GM12878 (cell line): ENCODE measurements at places on chromosomes 7 and 10. TPM values are rescaled to one million over a fixed set of nuclear protein-coding genes. Genes with fewer than 3 reads are reported as not detected.

- H3K27ac ChIP-seq, result no peak overlapping the region
- no peak overlapping the region for H3K4me3 ChIP-seq
- DNase-seq, result no peak
- no peaks in the 10 kb centered on the region for H3K36me3 ChIP-seq
- no peaks in the 10 kb centered on the region for H3K27me3 ChIP-seq
Measured at GRCh38 chr7:158616050-158616449, 28.4 kb upstream of the PTPRN2 start.

DNA sequence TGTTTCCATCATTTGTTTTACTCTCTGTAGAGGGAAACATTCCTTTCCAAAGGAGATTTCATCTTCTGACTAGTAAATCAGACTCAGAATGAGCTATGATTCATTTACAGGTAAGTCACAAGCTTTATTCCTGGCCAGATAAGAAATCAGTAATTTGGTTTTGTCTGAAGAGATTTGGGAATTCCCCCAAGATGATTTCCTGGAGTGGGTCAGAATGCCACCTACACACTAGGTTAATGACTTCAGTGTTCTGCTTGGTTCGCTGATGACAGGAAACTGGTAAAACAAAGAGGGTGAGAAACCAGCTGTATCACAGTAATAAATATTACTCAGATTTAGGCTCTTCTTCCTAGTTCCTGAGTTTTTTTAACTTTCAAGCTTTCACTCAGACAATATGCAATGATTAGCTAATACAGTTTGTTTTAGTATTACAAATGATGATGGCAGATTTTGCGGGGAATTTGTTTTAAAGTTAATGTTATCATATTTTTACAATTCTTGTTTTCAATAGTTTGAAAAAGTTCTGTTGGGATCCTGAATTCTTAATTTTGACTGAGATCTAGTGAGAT lies 8.3 kb upstream of the ASZ1 start:
- H3K27ac ChIP-seq, result no peak overlapping the region; the same call in 1 of the 2 replicates
- H3K36me3 ChIP-seq, result no peaks in the 10 kb centered on the region

DNA sequence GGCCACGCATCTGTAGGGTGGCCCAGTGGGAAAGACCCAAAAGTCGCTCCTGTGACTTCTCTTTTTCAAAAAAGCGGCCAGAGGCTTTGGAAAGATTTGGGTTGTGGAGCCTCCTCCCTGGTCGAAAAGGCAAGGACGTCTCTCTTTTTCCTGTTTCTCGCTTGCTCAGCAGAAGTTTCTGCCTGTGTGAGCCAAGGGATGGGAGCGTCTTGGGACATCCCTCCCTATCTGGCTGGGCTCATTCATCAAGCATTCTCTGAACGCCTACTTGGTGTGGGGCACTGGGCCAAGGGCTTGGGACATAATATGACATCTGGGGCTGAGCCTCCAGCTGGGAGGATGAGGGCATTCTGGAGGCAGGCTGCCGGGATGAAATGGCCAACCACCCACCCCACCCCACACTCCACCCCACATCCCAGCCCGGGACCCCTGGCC lies 120.9 kb downstream of the C10orf105 start:
- no peaks in the 10 kb centered on the region for H3K4me1 ChIP-seq
- H3K4me3 ChIP-seq, result no peak overlapping the region
- no peak overlapping the region for H3K27ac ChIP-seq
- no peaks in the 10 kb centered on the region for H3K36me3 ChIP-seq

DNA sequence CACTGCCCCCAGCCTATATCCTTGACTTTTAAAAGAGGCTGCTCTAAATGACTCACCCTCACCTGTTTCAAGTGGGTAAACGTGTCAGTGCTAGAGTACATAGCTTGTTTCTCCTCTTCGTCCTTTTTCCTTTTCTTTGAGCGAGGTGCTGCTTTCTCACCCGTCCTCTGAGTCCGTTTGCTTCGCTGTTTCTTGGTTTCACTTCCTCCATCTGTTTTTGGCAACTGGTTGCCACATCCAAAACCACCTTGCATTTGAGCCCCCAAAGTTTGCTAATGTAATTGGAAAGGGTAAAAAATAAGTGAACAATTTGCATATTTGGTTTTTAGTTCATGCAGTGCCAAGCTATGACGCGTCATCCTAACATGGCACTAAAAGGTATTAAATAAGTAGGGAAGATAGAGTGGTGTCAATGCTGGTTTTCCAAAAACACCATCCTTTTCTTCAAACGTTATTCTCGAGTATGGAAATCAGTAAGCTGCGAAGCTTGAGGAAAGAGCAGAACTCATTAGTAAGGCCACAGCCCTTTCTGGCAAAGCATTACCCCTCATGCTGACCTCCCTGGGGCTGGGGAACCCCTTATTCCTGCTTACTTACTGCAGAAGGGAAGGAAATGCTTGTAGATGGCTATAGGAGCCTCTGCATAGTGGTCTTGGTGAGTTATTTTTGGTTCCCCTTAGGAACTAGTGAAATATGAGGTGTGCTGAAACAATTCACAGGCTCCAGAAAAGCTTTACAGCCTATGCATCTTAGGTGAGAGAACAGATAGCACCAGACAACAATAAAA lies 133.5 kb downstream of the GALNT11 start:
- H3K27ac ChIP-seq, result peak overlapping the region; percentile 80
- no peaks in the 10 kb centered on the region for H3K27me3 ChIP-seq
- H3K4me1 ChIP-seq, result peaks cover 27% of the 10 kb centered on the region
- H3K36me3 ChIP-seq, result peaks cover 31% of the 10 kb centered on the region
- peak; percentile 95 for DNase-seq

- no peaks in the 10 kb centered on the region; the same call in 1 of the 2 replicates for H3K36me3 ChIP-seq
- DNase-seq, result peak; percentile 28
- H3K4me3 ChIP-seq, result 0 out of 2 replicates have a peak overlapping the region, but pooled peaks have one; percentile 29
Measured at GRCh38 chr10:89032141-89032891, 41.7 kb downstream of the FAS start.

GRCh38 chr7:81487516-81487915 lies 282.3 kb downstream of the HGF start:
- H3K4me3 ChIP-seq, result no peak overlapping the region
- no peak for DNase-seq
- H3K27ac ChIP-seq, result no peak overlapping the region
- H3K27me3 ChIP-seq, result no peaks in the 10 kb centered on the region
- no peaks in the 10 kb centered on the region for H3K4me1 ChIP-seq
- H3K36me3 ChIP-seq, result no peaks in the 10 kb centered on the region

NEURL1 gene
- polyA plus RNA-seq, result 0.07 TPM in 1 of 2 replicates, not detected in the other

CAMK1D gene
- polyA plus RNA-seq, result 12.9 and 20.0 TPM in 2 replicates

AKR1C4 gene
- polyA plus RNA-seq, result not detected in 2 replicates
